Activated CD8-positive, alpha-beta T cell treated with anti-CD3 and anti-CD28 coated beads, Interleukin-2, amount 10 ng/mL, durations not matched to agents 7 days and 5 days (primary cell): ENCODE measurements at places on chromosomes 5 and 9. TPM values are rescaled to one million over a fixed set of nuclear protein-coding genes. Genes with fewer than 3 reads are reported as not detected.

MAMDC2 gene
- not detected for total RNA-seq

SAXO1 gene
- not detected for total RNA-seq

C9orf153 gene
- 0.34 TPM for total RNA-seq

FOXD4 gene
- total RNA-seq, result 0.52 TPM

LHX6 gene
- total RNA-seq, result not detected

SYNPO gene
- total RNA-seq, result not detected

ENC1 gene
- total RNA-seq, result 0.50 TPM

ECM2 gene
- total RNA-seq, result not detected

DEPDC1B gene
- 50.8 TPM for total RNA-seq

ZNF454 gene
- not detected for total RNA-seq

IRX2 gene
- not detected for total RNA-seq

GFRA3 gene
- 0.16 TPM for total RNA-seq

ANKRD20A1 gene
- total RNA-seq, result 1.2 TPM

- DNase-seq, result no peak
Measured at GRCh38 chr9:130313103-130313858, 47.7 kb downstream of the HMCN2 start.

- DNase-seq, result no peak
Measured at GRCh38 chr5:142514196-142514595, 171.7 kb downstream of the FGF1 start.

DNA sequence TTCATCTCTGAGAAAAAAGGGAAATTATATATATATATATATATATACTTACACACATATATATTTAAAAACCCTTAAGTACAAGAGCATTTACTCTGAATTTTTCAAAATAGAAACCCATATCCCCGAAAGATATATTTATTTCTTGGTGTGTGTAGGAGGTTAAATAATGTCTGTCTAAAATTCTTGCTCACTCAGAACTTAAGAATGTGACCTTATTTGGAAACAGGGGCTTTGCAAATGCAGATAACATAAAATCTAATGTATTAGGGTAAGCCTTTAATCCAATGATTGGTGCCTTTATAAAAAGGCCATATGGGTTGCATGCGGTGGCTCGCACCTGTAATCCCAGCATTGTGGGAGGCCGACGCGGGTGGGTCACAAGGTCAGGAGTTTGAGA, 517.3 kb upstream of the TLE4 start:
- DNase-seq, result no peak

DNA sequence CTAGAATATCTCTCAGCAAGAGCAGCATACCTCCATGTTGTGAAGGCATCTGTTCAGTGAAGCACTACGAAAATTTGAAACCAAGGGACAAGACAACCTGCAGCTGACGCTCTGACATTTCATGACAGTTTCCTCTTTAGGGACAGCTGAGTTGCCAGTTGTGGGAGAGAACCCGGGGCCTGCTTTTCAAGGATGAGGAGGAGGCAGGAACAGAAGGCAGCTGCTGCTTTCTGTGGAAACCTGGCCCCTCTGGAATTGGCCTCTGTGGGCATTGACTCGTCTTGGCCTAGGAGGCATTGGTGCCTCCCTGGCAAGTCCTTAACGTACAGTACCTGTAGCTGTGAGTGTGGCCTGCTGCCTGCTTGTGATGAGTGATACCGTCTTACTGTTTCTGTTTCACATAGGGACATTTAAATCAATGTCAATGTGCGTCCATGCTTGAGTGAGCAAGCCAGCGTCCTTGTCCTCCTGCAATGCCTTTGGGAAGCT, 21.6 kb downstream of the SLC46A2 start:
- no peak for DNase-seq

- no peak for DNase-seq
Measured at GRCh38 chr9:108423433-108423832, 432.4 kb downstream of the ACTL7B start.

GRCh38 chr5:103041071-103041676, 78.8 kb downstream of the GIN1 start:
- no peak for DNase-seq

- peak; percentile 86 for DNase-seq
Measured at GRCh38 chr9:105881654-105882349, 187.5 kb downstream of the TMEM38B start.

DNA sequence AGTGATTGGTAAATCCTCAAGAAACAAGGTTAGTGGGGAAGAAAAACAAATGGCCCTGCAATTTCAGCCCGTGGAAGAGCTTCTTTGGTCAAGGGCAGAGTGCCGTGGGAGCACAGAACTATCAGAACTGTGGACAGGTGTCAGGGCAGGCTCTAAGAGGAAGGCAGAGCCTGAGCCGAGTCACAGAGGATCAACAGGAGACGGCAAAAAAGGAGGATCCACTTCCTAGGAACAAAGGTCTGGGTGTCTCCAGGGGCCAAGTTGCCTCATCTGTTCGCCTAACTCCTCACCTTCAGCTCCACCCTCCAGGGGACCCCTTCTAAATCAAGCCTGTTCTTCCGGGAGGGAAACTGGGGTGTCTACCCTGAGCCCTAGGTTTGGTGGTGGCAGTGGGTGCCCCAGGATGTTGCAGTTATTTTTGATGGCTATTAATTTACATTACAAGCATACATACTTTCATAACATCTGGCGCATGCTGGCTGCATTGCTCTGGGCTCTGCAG, 88.0 kb downstream of the FEM1C start:
- no peak for DNase-seq

- no peak for DNase-seq
Measured at GRCh38 chr5:104652271-104652861, 1089.8 kb upstream of the NUDT12 start.

DNA sequence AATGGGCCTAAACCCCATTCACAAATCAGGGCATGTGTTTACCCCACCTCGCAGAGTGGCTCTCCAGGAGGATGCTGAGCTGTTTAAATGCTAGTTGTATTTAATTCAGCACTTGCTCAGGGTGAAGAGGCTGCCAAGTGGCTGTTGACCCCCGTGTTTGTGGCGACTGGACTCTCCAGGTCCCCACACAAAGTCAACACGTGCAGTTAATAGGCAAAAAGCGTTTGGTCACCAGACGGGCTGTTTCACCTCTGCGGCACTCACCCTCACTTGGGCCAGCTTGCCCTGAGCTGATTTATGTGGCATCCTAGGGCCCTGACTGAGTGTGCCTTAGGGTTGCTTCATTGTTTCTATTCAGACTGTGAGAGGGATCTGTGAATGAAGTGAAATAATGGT, 152.3 kb downstream of the GAS1 start:
- no peak for DNase-seq

DNA sequence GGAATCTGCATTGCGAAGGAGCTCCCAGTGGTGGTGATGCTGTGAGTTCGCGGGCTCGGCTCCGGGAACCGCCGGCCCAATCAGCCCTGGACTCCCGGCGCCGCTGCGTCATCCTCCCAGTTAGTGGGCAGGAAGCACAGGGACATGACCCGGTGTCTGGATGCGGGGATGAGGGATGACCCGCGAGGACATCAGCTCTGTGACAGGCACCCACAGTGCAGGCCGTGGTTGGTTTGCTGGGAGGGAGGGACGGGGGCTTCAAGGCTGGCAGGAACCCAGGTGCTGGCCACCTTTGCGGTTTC, 996 bp downstream of the NXNL2 start:
- no peak for DNase-seq

DNA sequence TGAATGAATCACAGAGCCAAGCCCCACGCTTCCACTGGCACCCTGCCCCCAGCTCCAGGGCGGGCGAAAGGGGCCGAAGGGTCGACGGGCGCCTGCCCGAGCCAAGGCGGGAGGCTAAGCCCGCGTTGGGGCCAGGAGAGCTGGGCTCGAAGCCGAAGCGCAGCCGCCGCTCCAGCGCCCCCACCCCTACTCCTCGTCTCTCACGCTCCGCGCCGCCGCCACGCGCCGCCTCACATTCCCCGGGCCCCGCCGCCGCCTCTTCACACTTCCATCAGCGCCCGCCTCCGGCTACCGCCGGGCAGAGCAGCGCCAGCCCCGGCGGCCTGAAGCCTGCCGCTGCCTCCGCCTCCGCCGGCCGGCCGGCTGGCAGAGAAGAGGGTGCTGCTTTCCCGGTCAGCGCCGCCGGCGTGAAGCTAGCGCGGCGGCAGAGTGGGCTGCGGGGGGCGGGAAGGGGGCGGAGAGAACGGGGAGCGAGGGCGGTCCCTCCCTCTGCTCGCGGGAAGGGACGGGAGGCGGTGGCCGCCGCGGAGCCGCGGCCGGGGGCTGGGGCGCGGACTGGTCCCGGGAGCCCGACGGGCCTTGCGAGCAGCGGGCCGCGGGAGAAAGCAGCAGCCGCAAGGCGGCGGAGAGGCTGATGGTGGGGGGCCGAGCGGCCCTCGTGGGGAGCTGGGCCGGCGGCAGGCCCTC, at the start of gene HOMER1:
HOMER1 (minus strand) TSS at position 431 of the 687 bp plus-strand sequence. CDS start 1,360 bp downstream, outside the sequence.
- DNase-seq, result peak; percentile 70

DNA sequence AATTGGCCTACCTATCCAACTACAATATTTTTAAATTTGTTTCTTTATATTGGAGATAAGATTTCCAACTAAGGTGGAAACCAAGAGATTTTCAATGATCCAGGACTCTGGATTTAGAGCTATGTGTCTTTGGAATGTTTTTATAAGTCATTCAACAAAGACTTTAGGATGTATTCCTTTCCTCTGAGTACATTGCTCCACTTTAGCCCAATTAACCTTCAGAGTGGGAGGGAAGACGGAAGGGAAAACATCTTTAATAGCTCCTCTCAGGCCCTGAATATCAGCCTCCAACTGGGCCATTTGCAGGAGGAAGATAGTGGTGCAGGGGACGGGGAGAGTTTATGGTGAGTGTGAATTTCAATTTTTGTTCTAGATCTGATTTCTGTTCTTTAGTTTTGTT, 239.2 kb downstream of the PIK3R1 start:
- no peak for DNase-seq

- DNase-seq, result no peak
Measured at GRCh38 chr5:180535573-180535972, 41.4 kb downstream of the CNOT6 start.

- DNase-seq, result no peak
Measured at GRCh38 chr9:83469722-83470121, 68.5 kb downstream of the FRMD3 start.

GRCh38 chr5:59212596-59212995, 629.7 kb downstream of the RAB3C start:
- DNase-seq, result no peak

DNA sequence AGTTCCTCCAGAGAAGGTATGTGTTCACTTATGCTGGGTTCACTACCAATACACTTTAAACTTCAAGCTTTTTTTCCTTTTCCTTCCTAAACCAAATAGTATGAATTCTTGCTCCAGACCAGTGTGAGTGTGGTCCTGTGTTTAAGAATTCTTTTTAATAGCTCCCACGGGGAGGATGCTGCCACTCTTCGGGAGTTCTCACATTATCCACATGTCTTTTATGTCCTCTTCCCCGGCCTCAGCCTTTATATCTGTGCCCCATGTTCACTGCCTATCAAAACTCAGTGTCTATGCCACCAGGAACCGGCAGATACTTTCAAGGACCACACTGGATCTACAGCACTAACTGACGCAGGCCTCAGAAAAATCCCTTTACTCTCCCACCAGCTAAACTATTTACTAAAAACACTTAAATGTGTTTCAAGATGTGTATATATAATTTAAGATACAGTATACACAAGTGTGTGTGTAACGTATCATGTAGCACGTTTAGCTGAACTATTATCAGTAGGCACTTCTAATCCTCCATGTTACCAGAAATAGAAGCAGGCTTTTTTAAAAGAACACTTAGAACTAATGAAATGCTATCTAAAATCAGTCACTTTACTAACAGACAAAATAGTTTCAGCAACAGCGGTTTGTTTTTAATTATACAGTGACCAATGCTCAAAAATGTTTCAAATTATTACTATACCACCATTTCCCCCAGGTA, 88.0 kb downstream of the PLPP1 start:
- no peak for DNase-seq

GRCh38 chr9:106102821-106103220, 408.5 kb downstream of the TMEM38B start:
- no peak for DNase-seq

GRCh38 chr9:111645806-111646205, 14.7 kb downstream of the DNAJC25 start:
- DNase-seq, result no peak

- DNase-seq, result no peak
Measured at GRCh38 chr5:2020730-2021129, 138.0 kb upstream of the IRX4 start.

GRCh38 chr5:76790632-76791290, 28.1 kb upstream of the F2RL1 start:
- no peak for DNase-seq

GRCh38 chr9:128055344-128056040, 11.6 kb downstream of the NAIF1 start:
- DNase-seq, result no peak

DNA sequence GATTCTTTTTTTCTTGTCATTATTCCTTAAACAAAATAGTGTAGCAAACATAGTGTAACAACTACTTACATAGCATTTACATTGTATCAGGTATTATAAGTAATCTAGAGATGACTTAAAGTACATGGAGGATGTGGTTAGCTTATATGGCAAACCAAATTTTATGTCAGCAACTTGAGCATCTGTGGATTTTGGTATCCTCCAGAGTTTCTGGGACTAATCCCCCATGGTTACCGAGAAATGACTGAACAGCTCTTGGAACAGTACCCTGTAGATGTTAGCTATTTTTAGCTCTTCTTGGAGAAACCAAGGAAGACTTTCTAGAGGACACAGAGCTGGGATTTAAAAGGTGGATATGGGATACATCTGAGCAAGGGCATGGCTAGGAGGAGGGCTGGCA, 157.6 kb upstream of the KLF4 start:
- DNase-seq, result no peak

DNA sequence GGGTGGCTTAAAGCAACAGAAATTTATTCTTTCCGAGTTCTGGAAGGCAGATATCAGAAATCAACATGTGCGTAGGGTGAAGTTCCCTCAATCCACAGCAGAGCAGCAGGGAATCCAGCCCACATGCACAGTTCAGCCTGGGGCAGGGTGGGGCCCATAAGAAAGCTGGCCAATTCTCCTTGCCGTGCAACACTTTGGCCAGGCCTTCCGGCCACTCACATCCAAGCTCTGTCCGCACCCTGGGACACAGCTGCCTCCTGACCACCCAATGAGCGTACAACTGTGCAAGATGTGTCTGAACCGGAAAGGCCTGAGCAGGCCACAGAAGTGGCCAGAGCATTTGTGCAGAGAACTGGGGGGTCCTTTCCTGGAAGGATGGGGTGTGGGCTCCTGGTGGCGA, 274.9 kb downstream of the GADD45G start:
- peak; percentile 18 for DNase-seq

DNA sequence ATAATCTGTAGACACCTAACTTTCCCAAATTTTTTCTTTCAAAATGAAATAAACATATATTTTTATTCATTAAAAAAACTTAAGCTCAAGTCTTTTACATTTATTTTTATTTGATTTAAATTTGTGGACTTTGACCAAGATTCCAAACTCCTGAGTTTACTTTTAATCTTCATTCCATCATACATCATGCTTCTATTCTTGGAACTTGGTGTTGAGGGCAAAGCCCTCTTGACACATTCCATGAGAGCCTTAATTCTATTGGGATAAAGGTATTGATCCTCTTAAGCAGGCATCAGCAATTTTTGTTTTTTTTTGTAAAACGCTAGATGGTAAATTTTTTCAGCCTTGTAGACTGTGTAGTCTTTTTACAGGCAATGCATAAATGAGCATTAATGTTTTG, 53.6 kb downstream of the FBXO4 start:
- DNase-seq, result no peak

- DNase-seq, result peak; percentile 67
Measured at GRCh38 chr9:128689820-128690683, 1.0 kb downstream of the SET start.
